ENCODE measurements at places on chromosomes 2 and 18. TPM values are rescaled to one million over a fixed set of nuclear protein-coding genes. Genes with fewer than 3 reads are reported as not detected.

CARF gene
- total RNA-seq: 7.6 TPM

IL1A gene
- total RNA-seq: 0.24 TPM

ROCK2 gene
- total RNA-seq: 145 TPM

ZNG1B gene
- 27.0 TPM for total RNA-seq
